ENCODE measurements at places on chromosomes 5 and 9.

- DNase-seq: no peak
Observed at GRCh38 chr5:84202136-84202535, 182.5 kb downstream of the EDIL3 start.

DNA sequence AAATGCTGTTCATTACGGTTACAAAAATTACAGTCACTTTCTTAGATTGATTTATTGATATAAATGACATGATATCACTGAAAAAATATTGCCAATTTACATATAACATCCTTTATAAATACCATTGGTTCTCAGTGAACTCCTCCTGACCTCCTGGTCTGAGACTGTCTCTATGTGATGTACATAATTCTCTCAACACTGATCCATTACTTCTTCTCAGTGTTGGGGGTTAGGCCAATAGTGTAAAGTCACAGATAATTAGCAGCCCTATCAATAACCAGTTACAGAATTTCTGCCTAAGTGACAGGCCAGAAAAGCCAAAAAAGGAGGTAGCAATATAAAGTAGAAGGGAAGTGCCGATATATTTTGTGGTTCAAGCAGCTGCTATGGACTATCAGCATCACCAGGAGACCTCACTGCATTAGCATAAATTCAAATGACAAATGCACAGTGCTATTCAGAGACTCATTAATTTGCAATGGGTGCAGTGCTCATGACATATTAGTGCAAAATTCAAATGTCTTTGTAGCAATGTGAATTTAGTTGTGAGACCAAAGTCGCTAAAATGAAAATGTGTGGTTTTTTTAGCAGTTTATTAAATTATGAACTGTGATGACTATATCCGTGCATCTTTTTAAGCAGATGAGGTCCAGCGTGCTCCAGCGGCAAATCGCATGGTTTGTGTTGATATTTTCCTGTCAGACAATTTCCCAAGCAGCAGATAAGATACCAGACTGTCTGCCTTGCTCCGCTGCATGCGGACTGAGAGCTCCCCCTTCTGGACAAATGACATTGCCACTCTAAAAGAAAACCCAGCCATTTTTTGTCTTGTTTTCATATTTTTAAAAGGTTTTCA lies 144.6 kb downstream of the CETN3 start:
- no peak for DNase-seq

- no peak for DNase-seq
Observed at GRCh38 chr5:149486726-149487635, 64.3 kb downstream of the CSNK1A1 start.

DNA sequence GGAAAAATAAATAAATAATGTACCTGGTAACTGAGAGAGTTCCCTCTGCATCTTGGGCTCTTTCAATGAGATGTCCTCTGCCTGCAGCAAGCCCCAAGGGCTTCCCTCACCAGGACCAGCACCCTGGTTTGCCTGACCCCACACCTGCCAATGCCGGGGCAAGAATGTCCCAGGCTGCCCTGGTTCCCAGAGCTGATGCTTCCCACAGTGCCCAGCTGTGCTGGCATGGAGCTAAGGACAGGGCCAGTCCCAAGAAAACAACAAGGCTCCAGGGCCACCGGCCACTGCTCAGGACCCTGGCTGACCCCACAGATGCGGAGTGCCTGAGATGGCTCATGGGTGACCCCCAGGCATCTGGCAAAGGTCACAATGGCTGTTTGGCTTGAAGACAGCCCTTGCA lies 123.5 kb downstream of the KCNIP1 start:
- no peak for DNase-seq

GRCh38 chr9:121328876-121329681 lies 41.0 kb downstream of the STOM start:
- DNase-seq: no peak

GRCh38 chr5:16690243-16690852 lies 73.6 kb upstream of the RETREG1 start:
- no peak for DNase-seq

DNA sequence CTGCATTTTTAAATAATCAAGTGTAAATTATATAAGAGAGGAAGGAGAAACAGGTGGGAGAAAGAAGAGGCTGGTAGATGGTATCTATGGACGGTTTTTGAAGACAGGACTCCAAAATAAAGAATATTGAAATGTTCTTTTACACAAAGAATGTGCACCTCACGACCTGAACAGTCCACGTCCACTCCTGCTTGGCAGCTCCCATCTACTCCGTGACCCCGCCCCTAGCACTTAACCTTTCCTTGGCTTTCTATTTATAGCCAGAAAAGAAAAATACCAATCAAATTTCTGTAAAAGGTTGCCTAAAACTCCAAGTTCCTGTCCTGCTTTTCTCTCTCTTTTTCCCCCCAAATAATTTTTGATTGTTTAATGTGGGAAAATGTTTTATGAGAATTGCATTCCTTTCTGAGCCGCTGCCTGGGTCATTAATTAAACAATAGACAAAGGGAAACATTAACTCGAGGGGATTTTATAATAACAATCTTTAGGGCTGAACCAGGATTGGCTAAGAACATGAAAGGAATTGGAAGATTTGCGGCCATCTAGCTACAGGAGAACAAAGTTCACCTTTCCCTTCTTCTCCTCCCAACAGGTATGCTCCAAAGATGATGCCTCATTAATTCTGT lies 173.6 kb upstream of the MAP3K1 start:
- no peak for DNase-seq

DNA sequence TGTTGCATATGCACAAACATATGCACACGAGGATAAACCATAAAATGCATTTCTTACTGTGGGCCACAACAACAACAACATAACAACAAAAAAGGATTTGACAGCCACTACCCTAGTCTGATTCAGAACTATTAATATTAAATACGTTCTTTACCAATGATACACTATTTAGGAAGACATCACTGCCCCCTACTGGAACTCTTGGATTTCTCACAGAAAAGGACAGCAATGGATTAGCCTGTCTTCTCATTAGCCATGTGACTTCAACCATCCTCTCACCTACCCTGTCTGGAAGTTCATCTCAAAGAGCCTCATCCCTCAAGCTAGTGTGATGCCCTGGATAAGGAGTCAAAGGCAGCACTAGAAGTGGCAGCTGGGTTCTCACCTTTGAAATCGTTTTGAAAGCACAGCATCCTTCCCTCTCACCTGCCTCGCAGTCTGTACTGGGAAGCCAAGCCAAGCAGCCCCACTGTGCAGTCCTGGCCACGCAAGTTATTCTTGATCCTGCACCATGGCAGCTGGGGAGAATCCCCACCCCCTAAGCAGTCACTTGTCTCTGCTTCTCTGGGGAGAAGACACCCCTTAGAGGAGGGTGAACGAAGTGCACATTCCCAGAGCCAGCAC lies 64.6 kb downstream of the SH3TC2 start:
- no peak for DNase-seq

DNA sequence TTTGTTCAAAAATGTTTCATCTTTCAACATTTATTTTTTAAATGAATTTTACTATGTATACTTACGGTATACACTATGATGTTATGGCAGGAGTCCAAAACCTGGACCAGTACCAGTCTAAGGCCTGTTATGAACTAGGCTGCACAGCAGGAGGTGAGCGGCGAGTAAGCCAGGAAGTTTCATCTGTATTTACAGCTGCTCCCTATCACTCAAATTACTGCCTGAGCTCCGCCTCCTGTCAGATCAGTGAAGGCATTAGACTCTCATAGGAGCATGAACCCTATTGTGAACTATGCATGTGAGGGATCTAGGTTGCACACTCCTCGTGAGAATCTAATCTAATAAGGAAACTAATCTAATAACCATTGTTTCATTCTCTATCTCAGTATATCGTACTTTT lies 715.5 kb upstream of the PTPRD start:
- no peak for DNase-seq

DNA sequence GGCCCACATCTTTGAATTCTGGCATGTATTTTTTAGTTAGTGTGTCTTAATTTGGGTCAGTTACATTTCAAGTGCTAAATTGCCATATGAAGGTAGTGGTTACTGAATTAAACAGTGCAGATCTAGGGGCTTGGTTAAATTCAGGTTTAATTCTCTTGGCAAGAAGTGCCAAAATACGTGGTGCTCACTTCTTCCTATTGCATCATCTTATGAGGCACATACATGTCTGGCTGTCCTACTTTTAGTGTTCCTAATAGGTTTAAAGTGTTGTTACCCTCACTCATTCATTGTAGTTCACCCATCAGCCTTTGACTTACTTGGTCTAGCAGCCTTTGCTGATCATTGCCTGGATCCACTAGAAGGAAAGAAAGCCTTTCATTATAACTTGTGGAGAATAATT lies 59.5 kb downstream of the RPS6 start:
- DNase-seq: no peak

DNA sequence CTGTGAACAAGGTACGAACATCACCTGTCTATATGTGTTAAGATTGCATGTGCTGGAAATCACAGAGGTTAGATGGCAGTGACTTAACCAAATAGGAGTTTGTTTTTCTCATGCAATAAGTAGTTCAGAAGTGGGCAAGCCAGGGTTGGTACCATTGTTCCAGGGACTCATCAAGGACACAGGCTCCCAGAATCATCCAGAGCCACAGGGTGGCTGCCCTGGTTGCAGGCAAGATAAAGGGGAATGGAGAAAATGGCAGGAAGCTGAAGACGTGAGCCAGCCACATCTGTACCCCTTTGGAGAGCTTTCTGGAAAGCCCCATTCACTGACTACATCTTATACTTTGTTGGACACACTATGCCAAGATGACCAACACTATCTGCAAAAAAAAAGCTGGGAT lies 126.0 kb upstream of the IL12B start:
- no peak for DNase-seq

DNA sequence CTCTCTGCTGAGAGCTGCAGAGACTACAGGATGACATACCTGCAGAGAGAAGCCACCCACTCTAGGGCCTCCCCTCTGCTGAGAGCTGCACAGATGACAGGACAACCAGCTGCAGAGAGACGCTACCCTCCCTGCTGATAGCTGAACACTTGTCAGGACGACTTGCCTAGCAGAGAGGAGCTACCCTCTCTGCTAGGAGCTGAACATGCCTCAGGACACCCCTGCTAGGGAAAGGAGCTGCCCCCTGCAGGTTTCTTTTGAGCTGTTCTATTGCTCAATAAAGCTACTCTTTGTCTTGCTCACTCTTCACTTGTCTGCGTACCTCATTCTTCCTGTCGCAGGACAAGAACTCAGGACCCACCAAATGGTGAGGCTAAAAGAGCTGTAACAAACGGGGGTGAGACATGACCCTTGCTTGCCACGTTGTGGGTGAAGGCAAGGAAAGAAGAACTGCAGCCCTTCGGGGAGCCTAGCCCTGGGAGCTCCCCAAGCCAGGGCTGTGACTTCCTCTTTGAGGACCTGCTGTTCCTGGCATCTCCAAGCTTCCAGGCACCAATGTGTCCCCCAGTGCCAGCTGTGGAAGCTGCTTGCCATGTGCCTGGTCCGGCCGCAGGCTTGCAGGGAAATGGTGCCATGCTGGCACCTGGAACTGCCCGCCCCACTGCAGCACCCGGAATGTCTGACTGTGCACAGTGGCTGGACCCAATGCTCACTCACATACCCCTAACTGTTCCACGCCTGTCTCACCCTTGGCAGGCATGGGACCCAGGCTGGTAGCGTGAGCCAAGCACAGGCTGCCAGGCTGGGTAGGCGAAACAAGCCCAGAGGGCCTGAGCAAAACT lies 5.1 kb upstream of the TESK1 start:
- DNase-seq: no peak

- no peak for DNase-seq
Observed at GRCh38 chr9:36935768-36936497, 98.1 kb downstream of the PAX5 start.

DNA sequence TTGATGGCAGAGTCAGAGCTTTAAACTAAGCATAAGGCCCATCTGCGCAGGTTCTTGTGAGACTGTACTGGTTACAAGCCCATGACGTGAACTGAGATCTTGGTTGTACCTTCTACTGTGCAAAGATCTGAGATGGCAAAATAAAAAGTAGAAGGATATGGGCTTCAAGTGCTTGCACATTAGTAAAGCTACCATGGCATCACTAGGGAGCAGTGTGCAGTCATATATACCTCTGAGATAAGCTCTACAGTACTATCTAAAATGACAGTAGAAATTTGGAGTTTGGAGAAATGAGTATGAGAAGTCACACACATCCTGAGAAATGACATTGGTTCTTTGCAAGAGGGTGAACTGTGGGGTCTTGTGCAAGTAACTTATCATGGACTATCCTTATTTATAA lies 408.2 kb upstream of the PRR16 start:
- no peak for DNase-seq

GRCh38 chr5:173916233-173916632 lies 28.1 kb downstream of the CPEB4 start:
- DNase-seq: no peak

GRCh38 chr9:92561374-92562330 lies 25.9 kb upstream of the ECM2 start:
- no peak for DNase-seq

DNA sequence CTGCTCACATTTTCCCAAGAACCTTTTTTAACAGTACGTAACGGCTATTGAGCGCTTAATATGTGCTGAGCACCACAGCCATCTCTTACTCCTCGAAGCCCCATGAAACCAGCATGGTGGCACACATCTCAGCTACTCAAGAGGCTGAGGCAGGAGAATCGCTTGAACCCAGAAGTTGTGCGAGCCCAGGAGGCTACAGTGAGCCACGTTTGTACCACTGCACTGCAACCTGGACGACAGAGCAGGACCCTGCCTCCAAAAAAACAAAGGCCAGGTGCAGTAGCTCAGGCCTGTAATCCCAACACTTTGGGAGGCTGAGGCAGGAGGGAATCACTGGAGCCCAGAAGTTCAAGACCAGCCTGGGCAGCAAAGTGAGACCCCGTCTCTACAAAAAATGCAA lies 28.2 kb downstream of the AQP7 start:
- DNase-seq: no peak

DNA sequence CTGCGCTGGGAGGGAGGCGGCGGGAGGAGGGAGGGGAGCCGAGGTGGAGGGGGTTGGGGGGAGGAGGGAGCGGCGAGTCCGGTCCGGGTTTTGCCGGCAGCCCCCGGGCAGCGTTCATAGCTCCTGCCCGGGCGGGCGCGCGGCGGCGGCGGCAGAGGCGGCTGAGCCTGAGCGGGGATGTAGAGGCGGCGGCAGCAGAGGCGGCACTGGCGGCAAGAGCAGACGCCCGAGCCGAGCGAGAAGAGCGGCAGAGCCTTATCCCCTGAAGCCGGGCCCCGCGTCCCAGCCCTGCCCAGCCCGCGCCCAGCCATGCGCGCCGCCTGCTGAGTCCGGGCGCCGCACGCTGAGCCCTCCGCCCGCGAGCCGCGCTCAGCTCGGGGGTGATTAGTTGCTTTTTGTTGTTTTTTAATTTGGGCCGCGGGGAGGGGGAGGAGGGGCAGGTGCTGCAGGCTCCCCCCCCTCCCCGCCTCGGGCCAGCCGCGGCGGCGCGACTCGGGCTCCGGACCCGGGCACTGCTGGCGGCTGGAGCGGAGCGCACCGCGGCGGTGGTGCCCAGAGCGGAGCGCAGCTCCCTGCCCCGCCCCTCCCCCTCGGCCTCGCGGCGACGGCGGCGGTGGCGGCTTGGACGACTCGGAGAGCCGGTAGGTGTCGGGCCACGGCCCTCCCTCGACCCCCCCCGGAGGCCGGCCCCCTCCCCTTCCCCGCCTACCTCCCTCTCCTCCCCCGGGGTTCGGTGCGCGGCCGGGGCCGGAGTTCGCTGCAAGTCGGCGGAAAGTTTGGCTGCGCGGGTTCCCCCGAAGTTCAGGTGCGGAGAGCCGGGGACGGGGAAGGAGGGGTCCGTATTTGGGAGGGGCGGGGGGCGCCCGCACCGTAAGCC lies at the start of gene CXXC5:
Gene CXXC5 (plus strand): TSS at position 145 of the 877 bp plus-strand sequence. CDS start 32,175 bp downstream, outside the sequence.
- no peak for DNase-seq
